Mucosa of descending colon (tissue), 3 donors: ENCODE measurements at places on chromosomes 16 and 17. TPM values are rescaled to one million over a fixed set of nuclear protein-coding genes. Genes with fewer than 3 reads are reported as not detected.

ARL6IP1 gene
- total RNA-seq = 168 TPM

TP53TG3C gene
- total RNA-seq = not detected

- no peak for DNase-seq
Measured at GRCh38 chr17:58032691-58033415, 25.8 kb upstream of the SRSF1 start.

SERPINF2 gene
- total RNA-seq = 2.9 TPM

DNA sequence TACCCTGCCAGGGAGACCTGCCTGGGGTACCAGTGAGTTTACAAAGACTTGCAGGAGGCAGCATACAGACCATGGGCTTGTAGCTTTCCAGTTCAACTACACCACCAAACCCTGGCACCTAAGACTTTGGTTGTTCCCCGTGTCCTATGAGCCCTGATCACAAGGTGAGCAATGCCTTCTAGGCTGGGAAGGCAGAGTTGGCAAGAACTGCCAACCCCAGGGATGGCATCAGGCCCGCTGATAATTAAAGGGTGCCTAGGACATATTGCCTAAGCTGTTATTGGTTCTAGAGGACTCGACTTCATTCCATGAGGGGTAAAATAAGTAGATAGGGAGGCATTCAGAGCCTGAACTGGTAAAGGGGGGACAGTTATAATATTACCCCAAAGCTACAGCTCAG is 41.3 kb downstream of the CDH13 start:
- no peak for DNase-seq

GRCh38 chr16:87460936-87461335 is 31.9 kb downstream of the ZCCHC14 start:
- no peak for DNase-seq

- no peak for DNase-seq
Measured at GRCh38 chr16:77233799-77234519, 34.8 kb downstream of the SYCE1L start.

DNA sequence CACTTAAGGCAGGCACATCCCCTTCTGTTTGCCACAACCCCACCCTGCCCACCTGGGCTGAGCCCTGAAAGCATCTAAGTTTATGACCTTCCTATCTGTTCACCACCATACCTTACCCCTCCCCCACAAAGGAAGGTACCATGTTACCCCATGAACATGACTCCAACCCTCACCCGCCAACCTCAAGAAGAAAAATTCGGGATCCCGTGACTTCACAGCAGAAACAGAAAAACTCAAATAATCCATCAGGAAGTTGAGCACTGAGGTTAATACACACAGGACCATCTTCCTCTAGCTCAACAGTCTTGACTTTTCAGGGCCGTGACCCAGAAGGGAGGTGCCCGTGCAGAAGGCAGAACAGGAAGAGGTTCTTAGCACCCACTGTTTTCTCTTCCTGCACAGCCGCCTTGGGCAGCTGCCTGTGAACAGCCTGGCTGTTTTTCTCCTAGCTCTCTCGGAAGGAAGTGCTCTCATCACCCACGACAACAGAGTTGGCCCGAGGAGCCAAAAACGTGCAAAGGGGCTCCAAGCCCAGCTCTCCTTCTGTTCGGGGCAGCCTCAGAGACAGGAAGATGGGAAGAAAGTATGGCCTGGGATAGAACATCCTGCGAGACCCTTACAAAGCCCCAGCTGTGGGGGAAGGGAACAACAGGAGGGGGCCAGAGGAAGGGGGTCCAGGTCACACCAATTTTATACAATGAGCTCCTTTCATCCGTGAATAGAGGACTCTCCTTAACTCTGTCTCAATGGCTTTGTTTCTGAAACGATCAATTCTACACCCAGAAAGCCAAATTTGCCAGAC is 101.1 kb downstream of the XYLT1 start:
- DNase-seq = peak; percentile 84

GGT6 gene
- 98.0 TPM for total RNA-seq

CLEC18B gene
- 5.5 TPM for total RNA-seq

GRCh38 chr17:4740025-4740351 is 260 bp upstream of the CXCL16 start:
- no peak for DNase-seq

DNA sequence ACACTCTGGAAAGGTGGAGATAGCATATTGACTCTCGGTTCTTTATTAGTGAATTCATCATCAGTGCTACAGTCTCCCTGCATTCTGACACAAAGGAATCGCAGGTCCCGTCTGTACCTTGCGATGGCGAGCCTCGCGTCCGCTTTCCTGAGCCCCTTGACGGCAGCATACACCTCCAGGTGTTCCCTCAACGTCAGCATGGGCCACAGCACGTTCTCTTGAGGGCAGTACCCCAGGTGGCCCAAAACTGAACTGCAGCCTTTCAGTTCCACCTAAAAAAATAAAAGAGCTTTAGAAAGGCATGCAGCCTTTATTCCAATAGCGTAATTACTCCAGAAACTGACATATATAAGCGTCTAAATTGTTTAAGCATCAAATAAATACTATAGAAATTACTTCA is 24.2 kb upstream of the ABCA9 start:
- peak; percentile 41 for DNase-seq

DNA sequence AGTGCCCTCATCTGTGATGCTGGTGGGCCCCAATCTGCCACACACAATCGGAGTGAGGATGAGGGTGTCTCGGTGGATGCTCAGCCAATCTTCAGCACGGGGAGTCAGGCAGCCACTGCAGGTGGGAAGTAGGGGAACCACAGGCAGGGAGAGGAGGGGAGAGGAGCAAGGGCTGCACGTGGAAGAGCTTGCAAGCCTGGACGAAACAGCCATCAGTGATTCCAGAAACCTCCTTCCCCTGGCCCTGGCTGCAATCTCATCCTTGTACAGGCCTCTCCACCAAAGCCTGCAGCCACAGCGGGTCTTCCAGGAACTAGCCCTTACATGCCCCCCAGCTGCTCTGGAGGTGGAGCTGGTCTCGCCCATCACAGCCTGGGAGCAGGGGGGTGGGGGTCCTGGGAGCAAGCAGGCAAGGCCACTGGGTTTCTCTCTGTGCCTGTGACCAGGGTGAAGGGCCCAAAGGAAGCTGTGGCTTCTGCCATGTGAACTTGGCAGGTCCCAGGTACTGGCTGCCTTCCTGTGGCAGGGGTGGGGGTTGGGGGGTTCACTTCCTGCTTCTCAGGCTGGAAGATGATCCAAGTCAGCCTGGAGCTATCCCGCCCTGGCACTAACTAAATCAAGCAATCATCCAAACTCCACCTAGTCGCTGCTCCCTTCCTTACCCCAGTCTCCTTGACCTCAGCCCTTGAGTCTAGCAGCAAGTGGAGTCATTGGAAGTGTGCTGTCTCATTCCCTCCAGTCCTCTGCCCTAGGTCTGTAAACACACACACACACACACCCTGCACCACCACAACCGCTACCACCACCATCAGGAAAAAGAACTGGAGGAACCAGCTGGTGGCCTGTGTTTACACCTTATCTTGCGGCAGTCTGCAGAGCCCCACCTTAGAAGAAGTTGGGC is 29.4 kb upstream of the MLKL start:
- peak; percentile 84 for DNase-seq

NUDT21 gene
- 64.4 TPM for total RNA-seq

GRCh38 chr17:1626333-1626732 is 2.3 kb downstream of the SLC43A2 start:
- DNase-seq = no peak

- DNase-seq = no peak
Measured at GRCh38 chr16:1333149-1333812, at the start of gene BAIAP3. Gene BAIAP3, plus strand, starts transcription at chr16:1333645. Its CDS starts 4,905 bp downstream, at chr16:1338550.

DNA sequence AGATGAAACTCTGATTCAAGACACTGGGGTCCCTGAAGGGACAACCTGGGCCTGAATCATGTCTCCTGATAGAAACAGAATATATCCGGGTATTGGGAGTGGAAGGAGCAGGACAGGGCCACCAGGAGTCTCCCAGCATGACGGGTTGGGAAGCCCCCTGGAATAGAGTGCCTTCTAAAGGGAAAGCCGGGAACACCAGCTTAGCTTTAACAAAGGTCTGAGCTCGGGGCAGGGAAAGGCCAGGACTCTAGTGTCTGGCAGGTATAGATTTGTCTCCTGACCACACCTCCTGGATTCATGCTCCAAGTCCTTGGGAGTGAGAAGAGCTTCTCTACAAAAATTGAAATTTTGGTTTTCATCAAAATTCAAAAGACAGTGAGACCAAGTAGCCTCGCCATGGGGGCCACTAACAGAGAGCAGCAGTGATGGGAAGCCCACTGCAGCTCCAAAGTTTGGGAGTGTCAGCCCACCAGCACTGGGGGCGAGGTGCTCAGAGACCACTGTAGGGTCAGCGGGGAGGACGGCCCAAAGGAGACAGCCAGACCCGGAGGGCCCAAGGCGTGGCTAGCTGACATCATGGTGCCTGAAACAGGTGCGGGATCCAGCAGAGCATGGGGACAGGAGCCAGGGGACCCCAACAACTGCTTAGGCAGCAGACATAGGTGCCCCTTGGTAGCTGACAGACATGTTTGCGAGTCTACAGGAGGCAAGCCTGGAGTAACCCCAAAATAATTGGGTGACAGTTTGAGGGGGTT is 81.0 kb downstream of the C16orf78 start:
- DNase-seq = no peak

DNA sequence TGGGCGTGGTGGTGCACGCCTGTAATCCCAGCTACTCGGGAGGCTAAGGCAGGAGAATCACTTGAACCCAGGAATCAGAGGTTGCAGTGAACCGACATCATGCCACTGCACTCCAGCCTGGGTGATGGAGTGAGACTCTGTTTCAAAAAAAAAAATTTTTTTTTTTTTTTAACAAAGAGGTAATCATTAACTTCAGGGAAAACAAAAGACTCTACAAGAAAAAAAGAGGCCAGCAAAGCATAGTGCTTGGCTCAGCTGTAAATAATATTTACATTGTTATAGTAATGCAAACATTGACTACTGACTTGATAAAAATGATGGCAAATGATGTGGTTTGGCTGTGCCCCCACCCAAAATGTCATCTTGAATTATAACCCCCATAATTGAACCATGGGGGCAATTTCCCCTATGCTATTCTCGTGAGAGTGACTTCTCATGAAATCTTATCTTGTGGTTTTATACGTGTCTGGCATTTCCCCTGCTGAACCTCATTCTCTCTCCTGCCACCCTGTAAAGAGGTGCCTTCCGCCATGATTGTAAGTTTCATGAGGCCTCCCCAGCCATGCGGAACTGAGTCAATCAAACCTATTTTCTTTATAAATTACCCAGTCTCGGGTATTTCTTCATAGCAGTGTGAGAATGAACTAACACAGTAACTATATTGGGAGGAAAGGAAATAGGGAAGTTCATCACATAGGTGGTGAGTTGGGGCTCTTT is 12.7 kb upstream of the SSTR2 start:
- DNase-seq = no peak

- DNase-seq = peak; percentile 77
Measured at GRCh38 chr16:81266680-81267095, 28.2 kb downstream of the BCO1 start.

GRCh38 chr17:39782980-39783379 is 45.2 kb downstream of the GRB7 start:
- no peak for DNase-seq

GRCh38 chr17:17077861-17078732 is 35.8 kb downstream of the MPRIP start:
- peak; percentile 79 for DNase-seq

TP53TG3B gene
- total RNA-seq = not detected

DNA sequence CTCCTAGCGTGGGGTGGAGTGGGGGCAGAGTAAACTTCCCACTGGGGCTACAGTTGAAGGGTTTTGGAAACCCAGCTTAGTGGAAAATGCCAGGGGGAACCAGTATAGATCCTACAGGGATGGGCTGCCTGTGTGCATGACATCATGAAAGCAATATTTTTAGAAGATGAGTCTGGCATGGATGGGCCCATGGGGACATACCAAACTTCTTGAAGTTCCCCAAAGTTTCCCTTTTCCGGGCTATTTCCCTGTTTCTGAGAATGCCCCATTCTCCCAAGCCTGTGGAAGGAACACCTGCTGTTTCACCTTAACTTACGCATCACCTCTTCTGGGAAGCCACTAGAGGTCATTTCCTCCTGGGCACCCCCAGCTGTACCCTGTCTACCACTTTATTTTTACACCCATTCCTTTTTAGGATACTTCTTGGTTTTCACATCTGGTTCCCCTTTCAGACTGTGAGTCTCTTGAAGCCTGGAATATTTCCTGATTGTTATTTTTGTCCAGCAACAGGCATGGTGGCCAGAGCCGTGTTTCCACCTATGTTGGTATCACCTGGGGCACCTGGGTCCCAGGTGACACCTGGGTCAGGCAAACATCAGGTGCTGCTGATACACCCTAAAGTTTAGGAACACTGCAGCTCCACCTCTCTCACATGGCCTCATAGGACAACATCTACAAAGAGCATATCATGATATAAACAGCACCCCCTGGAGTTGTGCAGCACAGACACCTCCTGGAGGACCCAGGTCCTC is 9.8 kb downstream of the SOCS3 start:
- no peak for DNase-seq

- no peak for DNase-seq
Measured at GRCh38 chr17:73498176-73498575, 146.1 kb downstream of the SDK2 start.

FLII gene
- 316 TPM for total RNA-seq

- DNase-seq = no peak
Measured at GRCh38 chr17:76053246-76054111, 18.8 kb downstream of the SRP68 start.

DNA sequence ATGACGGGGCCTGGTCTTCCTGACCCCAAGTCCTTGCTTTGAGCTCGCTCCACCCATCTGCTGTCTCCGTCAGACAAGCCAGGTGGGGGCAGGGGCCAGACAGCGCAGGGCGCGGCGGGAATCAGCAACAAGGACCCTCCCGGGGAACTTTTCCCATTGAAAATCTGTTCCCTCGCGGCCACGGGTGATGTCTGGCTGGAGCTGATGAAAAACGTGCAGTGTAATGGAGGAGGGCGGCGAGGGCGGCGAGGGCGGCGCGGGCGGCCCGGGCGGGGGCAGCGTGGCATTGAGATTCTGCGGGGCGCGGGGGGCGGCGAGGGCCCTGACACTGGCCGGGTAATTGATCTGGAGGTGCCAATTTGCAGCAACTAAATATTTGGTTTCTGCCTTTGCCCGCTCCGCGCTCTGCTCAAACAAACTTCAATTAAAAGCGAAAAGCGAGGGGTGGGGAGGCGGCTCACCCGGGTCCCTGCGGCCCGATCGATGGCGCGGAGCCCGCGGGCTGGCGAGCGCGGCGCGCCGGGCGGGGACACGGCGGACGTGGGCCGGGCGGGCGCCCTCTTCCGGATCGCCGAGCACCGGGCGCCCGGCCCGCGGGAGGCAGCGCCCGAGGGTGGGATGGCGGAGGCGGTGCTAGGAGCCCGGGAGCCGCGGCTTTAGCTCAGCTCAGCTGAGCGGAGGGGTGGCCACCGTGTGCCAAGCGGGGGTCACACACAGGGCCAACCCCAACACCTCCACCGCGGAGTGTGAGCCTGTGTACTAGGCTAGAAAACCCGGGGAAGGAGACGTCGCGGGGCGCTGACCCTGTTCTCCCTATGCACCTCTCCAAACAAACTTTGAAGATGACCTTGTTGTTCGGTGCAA is 32.4 kb downstream of the DCAKD start:
- DNase-seq = no peak

DNA sequence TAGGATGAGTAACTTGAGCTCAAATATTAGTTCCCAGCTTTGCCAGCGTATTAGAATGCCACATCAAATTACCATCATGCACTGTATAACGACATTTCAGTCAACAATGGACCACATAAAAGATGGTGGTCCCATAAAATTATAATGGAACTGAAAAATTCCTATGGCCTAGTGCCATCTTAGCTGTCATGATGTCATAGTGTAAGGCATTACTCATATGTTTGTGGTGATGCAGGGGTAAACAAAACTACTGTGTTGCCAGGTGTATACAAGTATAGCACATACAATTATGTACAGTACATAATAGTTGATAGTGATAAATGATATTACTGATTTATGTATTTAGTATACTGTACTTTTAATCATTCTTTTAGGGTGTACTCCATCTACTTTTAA is 54.4 kb upstream of the NETO2 start:
- DNase-seq = no peak

DNAI2 gene
- not detected for total RNA-seq
